ENCODE measurements at places on chromosomes 6 and 20. TPM values are rescaled to one million over a fixed set of nuclear protein-coding genes. Genes with fewer than 3 reads are reported as not detected.

The SEMG1 gene
- not detected for total RNA-seq

The SLC17A1 gene
- 26.3 TPM for total RNA-seq

The VIP gene
- 0.76 TPM for total RNA-seq

The LAMA2 gene
- 20.8 TPM for total RNA-seq

The CST7 gene
- total RNA-seq: 3.7 TPM

The ARFGEF3 gene
- 7.8 TPM for total RNA-seq

The RIMS4 gene
- 0.13 TPM for total RNA-seq

The POM121L2 gene
- not detected for total RNA-seq

The CYP21A2 gene
- total RNA-seq: 3.2 TPM

The TRDN gene
- total RNA-seq: 0.19 TPM

The MLIP gene
- 2.4 TPM for total RNA-seq

The EDN1 gene
- total RNA-seq: 16.6 TPM

Measured in kidney (tissue), 22 donors.